ENCODE measurements at places on chromosomes 7 and 10.

- DNase-seq = no peak
Measured at GRCh38 chr7:27518561-27519350, 143.9 kb downstream of the HIBADH start.

DNA sequence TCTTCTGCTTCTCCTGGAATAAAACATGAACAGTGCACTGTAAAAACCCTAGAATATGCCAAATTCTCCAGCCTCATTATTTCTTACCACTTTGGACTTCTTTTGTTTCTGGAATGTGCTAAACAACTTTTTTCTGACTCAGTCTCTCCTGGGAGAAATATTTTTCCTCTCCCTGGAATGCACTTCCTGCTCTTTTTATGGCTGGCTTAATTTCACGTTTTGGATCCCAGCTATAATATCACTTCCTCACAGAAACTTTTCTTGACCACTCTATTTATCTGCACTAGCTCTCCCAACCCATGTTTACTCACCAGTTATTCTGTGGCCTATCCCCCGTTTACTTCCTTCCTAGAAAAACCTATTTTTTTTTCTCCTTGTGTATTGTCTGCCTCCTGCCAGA, 26.7 kb downstream of the ABCB5 start:
- DNase-seq = no peak

GRCh38 chr7:91319351-91319750, 55.1 kb downstream of the FZD1 start:
- DNase-seq = no peak

DNA sequence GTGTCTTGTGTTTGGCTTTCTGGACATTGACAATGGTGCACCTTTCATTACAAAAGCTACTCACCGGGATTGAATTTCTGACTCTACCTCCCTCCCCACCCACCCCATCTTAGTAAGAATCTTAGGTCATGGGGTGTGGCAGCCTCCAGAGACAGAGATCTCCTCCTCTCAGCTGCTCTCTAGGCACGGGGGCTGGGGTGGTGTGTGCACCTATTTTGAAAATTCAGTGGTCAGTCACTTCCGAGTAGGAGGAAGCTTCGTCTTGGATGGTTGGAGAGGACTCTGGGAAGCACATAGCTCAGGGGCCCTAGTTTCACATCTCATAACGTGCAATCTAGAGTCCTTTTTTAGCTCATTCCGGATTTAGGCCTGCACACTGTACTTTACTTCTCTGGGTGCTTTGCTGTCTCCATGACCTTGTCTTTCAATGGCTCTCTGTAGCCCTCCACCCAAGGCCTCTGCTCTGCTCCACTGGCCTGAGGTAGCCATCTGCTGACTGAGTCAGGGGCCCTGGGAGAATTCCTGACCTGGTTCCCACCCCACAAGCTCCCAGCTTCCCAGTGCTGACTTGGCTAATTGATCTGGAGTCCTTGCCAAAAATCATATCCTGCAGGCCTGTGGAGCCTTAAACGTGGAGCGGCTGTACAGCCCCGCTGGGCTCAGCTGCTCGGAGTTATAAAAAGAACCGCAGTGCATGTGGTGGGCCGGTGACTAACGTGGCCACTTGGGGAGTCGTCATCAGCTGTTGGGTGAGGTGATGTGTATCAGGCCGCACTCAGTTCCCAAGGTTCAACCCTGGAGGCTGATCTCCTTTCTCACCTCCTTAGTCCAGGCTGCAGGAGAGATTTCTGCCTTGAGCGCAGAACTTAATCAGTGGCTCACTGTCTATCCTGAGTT, 19.3 kb upstream of the ADAMTS14 start:
- no peak for DNase-seq

GRCh38 chr7:7585241-7585928, 18.7 kb downstream of the MIOS start:
- no peak for DNase-seq

DNA sequence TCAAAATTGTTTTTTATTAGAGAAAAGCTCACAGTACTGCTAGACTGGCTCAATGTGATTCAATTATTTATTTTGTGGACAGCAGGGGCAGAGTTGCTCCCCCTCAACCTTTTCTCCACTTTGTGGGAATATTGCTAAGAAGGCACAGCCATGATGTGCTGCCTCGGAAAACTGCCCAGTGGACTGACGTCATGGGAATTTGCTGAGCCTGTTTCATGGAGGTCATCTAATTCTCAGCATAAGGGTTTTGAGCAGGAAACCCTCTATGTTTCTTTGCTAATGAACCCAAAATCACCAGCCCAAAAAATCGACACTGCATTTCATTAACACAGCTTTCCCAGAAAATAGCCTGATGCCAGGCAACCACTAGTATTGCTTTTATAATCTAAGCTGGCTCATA, 228.8 kb upstream of the FAM3C start:
- no peak for DNase-seq

DNA sequence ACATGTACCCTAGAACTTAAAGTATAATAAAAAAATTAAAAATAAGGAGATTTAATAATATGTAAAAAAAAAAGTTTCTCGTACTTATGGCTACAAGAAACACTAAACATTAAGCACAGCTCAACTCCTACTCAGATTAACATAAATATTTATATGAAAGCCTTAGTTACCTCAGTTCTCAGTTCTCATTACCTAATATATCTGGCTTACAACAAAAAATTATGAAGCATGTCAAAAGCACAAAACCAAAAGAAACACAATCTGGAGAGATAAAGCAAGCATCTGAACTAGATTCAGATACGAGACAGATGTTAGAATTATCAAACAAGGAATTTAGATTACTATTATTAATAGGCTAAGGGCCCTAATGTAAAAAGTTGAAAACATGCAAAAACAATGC, 40.1 kb downstream of the RNF133 start:
- no peak for DNase-seq

DNA sequence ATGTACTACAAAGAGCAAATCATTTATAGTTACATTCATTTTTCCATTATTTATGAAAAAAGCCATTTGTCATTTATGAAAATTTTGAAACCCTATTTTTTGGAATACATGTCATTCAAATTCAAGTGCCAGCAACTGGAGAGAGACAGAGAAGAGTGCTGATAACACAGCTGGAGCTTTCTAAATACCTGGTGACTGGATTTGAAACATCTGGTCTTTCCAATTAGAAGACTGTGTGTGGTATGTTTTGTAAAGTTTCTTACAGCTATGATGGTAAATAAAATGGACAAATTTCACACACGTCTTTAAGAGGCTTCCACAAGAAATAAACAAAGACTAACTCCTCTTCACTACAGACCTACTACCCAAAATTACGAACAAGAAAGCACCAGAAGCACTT, 56.8 kb downstream of the CHCHD3 start:
- no peak for DNase-seq

- DNase-seq = no peak
Measured at GRCh38 chr7:1124816-1125602, 35.0 kb downstream of the ZFAND2A start.

DNA sequence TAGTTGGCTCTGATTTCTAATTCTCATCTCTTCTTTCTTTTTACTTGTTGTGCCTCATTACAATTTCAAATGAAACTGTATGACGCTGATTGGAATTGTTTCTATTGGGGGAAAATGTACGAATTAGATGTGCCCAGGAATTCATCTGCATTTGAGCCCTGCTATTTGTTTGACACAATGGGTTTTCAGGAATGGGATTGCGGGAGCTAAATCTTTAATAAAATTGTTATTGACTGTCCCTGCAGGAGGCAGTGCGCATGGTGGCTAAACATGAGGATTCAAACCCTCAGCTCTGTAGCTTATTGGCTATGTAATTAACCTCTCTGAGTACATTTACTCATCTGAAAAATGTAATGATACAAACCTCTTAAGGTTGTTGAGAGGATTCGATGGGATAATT, 181.6 kb downstream of the NXPH1 start:
- no peak for DNase-seq

GRCh38 chr10:30070001-30070685, 10.8 kb upstream of the JCAD start:
- no peak for DNase-seq

GRCh38 chr7:117962366-117962994, 89.2 kb upstream of the CTTNBP2 start:
- no peak for DNase-seq

- DNase-seq = no peak
Measured at GRCh38 chr10:4313051-4313450, 513.0 kb upstream of the AKR1E2 start.

GRCh38 chr10:14186245-14186644, 144.5 kb downstream of the FRMD4A start:
- DNase-seq = no peak

- no peak for DNase-seq
Measured at GRCh38 chr10:841535-841934, 90.0 kb downstream of the LARP4B start.

GRCh38 chr10:121851786-121852185, 76.0 kb downstream of the ATE1 start:
- DNase-seq = no peak

- no peak for DNase-seq
Measured at GRCh38 chr10:13396369-13396768, 48.3 kb upstream of the SEPHS1 start.

DNA sequence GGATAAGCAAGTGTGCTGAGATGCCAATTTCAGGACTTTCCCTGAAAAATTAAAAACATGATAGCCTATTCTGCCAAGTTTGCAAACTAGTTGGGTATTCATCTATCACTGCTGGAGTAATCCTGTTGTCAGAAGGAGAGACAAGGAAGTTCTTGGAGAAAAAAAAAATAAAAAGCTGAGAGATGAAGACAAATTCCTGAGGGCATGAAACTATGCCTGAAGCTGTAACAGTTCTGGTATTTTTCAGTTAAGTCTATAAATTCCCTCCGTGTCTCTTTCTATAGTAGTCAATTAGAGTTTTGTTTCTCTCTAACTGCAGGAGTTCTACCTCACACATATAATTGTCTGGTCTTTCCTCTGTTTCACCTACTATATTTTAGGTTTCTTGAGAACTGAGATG, 95.7 kb downstream of the DGKB start:
- DNase-seq = no peak

DNA sequence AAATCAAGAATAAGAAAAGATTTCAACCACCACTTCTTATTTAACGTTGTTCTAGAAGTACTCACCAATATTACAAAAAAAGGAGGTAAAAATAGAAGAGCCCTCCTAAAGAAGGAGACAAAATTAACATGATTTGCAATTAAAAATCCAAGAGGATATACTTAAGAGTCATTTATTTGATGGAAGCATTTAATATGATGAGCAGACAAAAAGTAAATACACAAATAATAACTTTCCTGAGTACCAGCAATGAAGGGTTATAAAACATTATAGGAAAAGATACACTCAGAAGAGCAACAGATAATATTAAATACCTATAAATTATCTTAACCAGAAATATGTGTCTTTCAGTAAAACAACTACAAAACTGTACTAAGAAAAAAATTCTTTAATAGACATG, 106.9 kb upstream of the STK17A start:
- no peak for DNase-seq

GRCh38 chr7:70571961-70572360, 560.0 kb upstream of the GALNT17 start:
- DNase-seq = no peak

GRCh38 chr10:62414359-62414758, 40.2 kb downstream of the ZNF365 start:
- DNase-seq = no peak

DNA sequence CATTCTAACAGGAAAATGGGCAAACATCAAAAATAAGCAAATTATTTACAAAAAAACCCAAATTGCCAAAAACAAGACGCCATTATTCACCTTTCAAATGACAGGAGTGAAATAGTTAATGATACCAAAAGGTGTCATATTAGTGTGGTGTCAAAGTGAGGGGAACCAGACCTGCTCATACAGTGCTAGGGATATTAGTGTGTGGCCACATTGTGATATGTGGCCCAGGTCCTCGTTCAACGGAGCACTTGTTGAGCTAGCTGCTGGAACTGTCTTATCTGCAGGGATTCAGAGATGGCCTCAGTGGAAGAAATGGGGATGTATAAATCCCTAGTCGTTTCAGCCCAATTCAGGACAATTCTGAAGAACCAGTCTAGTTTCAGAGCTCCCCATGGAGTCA, 41.2 kb downstream of the GPR85 start:
- DNase-seq = no peak

DNA sequence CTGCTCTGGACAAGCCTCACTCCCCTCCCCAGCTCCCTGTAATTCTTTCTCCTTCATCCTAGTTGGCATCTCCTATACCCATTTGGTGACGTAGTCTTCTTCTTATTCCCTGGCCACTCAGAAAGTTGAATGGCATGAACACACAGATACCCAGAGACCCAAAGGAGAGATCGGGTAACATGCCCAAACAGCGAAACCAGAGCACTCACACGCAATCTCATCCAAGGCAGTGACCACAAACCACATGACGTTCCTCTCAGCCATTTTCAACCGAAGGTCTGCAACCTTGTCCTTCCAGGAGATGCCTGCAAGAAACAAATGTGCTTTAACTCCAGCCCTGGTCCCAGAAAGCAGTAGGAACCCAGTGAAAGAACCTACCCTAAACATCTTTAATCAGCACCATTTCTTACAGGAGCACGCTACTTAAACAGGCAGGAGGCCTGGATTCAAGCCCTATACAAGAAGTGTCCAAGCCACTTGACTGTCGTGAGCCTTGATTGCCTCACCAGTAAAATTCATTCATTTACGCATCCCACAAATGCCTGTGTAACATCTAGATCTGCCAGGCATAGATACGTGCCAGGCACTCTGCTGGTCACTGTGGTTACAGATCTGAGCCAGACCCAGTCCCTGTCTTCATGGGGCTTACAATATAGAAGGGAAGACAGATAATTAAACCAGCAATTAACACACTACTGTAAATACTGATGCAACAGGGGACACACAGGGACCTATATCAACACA, 37.1 kb downstream of the XPNPEP1 start:
- DNase-seq = no peak

DNA sequence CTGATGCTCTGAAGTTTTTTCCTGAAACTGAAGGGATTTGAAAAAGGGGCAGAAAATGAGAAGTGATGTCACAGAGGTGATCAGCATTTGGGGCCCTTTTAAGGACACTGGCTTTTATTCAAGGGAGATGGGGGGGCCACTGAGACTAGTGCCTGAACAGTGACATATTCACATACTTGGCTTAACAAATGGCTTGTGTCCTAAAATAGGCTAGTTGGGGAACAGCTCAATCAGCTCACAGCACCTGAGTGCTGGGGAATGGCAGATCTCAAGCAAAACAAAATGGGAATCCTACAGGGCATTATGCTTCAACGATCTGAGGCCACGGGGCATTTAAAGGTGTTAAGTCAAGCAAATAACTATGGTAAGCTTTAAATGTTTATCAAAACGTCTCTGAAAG, 90.1 kb downstream of the UBE2H start:
- no peak for DNase-seq

DNA sequence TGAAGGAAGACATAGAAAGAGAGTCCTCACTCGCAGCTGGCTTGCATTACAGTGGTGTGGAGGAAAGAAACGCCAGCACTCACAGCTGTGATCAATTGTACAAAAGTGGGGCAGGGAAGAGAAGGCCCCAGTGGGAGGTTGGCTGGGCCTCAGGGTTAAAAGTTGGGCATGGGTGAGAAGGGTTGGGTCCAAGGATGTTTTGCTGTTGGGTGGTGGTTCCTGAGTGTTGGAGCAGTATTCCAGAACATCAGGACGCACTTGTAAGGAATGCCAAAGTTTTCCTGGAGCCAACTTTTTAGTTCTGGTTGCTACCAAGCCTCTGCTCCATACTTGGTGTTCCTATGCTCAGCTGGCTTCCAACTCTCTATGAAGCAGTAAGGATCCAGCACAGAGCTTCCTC, 55.4 kb upstream of the MKRN1 start:
- no peak for DNase-seq

- DNase-seq = no peak
Measured at GRCh38 chr10:131849591-131850382, 51.0 kb upstream of the PPP2R2D start.

GRCh38 chr10:33214174-33214573, 120.3 kb downstream of the NRP1 start:
- no peak for DNase-seq
